Activated CD4-positive, CD25-positive, alpha-beta regulatory T cell treated with anti-CD3 and anti-CD28 coated beads, Interleukin-2, amount 50 U/mL, for 24 hours (primary cell): ENCODE measurements at places on chromosomes 16 and 17.

GRCh38 chr17:1627182-1627981, 1.3 kb downstream of the SLC43A2 start:
- no peak for ATAC-seq

DNA sequence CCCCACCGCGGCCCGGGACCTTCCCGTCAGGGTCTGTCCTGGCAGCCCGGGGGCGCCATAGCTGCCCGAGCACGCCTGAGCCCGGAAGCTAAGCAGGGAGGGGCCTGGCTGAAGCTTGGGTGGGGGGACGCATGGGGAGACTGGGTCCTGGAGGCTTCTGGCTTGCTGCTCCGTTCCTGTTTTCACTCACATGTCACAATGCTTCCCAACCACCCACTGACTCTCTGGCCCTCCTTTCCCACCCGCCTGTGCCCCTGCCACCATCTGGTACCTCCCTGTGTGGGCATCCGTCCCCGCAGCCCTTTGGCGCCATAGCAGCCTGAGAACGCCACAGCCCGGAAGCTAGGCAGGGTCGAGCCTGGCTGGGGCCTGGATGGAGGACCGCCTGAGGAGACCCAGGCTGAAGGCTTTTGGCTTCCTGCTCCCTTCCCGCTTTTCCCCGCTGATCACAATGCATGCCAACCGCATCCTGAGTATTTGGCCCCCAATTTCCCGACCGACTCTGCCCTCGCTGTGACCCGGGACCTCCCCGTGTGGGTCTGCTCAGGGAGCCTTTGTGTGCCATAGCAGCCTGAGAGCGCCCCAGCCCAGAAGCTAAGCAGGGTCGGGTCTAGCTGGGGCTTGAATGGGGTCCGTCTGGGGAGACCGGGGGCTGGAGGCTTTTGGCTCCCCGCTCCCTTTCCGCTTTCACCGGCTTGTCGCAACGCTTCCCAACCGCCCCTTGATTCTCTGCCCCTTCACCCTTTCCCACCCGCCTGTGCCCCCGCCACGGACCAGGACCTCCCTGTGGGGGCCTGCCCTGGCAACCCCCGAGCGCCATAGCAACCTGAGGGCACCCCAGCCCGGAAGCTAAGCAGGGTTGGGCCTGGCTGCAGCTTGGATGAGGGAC, 2290.1 kb downstream of the TP53TG3F start:
- ATAC-seq = no peak

DNA sequence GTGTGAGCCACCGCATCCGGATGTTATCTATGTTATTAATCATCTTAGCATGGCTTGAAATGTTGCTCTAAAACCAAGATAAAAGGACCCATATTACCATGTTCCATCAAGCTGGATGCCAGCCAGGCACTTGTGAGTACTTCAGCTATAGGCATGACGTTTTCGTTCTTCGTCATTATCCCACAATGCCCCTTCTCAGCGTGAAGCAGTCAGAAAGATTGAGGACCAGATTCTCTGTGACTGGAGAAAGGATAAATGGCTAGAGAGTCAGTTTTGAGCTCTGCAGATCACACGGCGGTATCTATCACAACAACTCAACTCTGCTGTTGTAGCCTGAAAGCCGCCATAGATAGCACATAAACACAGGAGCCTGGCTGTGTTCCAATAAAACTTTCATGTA, 29.8 kb upstream of the LCMT1 start:
- ATAC-seq = no peak

- no peak for ATAC-seq
Observed at GRCh38 chr17:77208217-77208808, 67.5 kb downstream of the SEC14L1 start.

- ATAC-seq = no peak
Observed at GRCh38 chr17:14826358-14826757, 438.8 kb downstream of the PMP22 start.

- ATAC-seq = no peak
Observed at GRCh38 chr17:28071891-28072606, 29.6 kb downstream of the NLK start.

DNA sequence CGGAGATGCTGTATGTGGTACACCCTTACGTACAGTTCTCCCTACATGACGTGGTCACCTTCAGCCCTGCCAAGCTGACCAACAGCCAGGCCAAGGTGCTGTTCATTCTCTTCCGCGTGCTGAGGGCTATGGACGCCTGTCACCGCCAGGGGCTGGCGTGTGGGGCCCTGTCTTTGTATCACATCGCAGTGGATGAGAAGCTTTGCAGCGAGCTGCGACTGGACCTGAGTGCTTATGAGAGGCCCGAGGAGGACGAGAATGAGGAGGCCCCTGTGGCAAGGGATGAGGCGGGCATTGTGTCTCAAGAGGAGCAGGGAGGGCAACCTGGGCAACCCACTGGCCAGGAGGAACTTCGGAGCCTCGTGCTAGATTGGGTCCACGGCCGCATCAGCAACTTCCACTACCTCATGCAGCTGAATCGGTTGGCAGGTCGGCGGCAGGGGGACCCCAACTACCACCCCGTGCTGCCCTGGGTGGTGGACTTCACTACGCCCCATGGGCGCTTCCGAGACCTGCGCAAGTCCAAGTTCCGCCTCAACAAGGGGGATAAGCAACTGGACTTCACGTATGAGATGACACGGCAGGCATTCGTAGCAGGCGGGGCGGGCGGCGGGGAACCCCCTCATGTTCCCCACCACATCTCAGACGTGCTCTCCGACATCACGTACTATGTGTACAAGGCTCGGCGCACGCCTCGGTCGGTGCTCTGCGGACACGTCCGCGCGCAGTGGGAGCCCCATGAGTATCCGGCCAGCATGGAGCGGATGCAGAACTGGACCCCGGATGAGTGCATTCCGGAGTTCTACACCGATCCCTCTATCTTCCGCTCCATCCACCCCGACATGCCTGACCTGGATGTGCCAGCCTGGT, 1.4 kb downstream of the WDR81 start:
- no peak for ATAC-seq

GRCh38 chr17:55750750-55751657, at the start of gene PCTP:
Gene PCTP (plus strand): TSS chr17:55751051. CDS start chr17:55751104, 53 bp downstream.
- peak; percentile 96 for ATAC-seq

GRCh38 chr16:30755955-30756780, 5.7 kb downstream of the CFAP119 start:
- no peak for ATAC-seq

DNA sequence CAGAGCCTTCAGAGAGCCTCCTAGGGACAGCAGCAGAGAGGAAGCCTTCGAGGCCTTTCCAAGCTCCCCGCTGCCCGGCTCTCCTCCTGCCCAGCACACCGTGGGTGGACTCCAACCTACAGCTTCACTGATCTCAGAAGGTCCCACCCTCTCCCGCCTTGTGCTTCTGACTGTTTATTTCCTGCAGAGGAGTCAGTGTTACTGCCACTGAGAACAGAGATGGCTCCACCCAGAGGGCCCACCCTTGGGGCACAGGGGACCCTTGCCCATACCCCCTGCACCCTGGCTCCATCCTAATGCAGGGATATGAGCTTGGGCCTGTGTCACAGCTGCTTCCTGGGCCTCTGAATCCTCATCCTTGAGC, 52.8 kb upstream of the TOB1 start:
- no peak for ATAC-seq

DNA sequence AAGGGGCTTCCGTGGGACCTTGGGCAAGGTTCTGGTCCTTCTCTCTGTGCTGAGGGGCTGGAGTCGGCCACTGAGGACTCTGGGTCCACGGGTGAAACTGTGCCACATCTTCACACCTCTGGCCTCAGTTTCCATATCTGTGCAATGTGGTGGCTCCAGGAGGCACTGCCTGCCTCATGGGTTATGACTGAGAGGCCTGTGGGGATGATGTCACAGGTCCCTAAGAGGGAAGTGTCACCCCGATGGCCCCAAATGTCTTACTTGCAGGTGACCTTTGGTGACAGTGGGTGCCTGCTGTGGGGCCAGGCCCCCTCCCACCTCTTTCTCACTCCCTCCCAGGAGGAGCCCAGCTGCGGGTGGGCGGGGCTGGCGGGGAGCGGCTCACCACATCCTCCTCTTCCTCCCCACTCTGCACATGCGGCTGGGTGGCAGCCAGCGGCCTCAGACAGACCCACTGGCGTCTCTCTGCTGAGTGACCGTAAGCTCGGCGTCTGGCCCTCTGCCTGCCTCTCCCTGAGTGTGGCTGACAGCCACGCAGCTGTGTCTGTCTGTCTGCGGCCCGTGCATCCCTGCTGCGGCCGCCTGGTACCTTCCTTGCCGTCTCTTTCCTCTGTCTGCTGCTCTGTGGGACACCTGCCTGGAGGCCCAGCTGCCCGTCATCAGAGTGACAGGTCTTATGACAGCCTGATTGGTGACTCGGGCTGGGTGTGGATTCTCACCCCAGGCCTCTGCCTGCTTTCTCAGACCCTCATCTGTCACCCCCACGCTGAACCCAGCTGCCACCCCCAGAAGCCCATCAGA, at the start of gene IL21R:
TSS of gene IL21R (plus strand) at position 407 of the 801 bp plus-strand sequence. CDS start 27,898 bp downstream, outside the sequence.
- ATAC-seq = peak; percentile 65

DNA sequence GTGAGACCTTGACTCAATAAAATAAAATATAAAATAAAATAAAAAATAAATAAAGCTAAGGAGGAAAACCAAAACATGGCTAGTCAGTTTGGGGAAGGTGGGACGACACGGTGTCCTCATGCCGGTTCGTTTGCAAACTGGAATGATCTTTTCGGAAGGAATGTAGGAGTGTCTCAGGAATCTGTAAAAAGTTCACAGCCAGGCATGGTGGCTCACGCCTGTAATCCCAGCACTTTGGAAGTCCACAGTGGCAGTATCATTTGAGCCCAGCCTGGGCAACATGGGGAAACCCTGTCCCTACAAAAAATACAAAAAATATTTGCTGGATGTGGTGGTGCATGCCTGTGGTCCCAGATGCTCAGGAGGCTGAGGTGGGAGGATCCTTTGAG, 14.7 kb upstream of the RPTOR start:
- ATAC-seq = no peak

DNA sequence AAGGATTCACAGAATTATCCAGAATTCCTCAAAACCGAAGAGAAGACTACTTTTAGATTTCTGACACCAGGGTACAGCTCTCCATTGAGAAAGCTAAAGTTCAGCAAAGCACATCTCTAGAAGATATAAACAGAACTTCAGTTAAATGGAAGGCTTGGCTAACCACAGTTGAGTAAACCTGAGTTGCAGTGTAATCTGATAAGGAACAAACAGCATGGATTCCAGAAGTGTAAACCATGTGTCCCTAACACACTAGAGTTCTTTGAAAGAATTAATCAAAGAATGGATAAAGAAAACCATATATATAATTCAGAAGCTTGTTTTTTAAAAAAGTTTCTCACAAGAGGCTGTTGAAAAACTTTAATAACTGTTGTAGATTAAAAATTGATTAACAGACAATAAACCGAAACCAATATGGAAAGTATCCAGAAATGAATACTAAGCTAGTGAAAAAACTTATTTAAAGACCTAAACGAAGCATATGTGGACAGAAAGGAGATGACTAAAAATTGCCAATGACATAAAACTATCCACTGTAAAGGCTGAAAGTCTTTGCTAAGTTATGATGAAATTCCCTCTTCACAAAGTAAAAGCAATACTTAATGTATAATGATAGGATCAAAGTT, 4.3 kb downstream of the RNF43 start:
- no peak for ATAC-seq

DNA sequence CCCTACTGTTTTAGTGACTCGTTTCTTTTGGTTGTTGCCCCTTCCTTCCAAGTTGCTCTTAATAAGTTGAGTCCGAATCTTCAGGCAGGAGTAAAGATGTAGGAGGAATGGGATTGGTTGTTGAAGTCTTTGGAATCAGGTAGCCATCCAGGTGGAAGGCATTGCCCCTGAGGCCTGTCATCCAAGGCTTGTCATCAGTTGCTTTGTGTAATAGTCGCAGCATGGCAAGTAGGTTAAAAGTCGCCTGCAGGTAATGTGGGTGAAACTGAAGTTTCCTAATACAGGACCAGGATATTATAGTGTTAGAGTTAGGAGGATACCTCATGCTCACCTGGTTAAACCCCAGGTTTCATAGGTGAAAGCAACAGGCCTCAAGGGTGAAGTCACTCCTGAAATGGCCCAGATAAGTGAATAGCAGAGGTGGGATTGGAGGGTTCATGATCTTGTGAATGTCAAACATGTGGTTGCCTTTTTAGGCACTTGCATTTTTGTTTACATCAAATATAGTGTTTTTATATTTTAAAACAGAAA, 934 bp downstream of the PCTP start:
- ATAC-seq = no peak

DNA sequence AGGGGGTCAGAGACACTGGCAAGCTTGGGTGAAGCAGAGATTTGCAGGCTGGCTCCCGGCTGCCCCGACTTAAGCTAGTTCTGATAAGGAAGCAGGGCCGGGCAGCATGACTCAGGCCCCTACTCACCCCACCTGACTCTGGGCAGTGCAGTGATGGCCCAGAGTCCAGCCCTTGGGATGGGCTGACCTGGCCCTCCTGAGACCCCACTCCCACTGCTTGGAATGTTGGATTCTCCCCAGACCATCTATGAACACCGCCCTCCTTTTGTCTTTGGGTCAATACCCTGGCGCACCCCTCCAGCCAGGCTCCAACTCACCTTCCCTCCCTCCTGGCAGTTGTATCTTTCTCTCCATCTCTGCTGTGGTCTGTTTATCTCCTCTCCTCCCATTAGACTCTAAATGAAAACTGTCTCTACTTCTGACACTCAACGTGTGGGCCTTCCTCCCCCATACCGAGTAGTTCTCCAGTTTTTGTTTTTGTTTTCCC, 21.0 kb downstream of the LGALS3BP start:
- ATAC-seq = no peak

GRCh38 chr17:55584055-55584685, 72.9 kb upstream of the SMIM36 start:
- ATAC-seq = peak; percentile 13

DNA sequence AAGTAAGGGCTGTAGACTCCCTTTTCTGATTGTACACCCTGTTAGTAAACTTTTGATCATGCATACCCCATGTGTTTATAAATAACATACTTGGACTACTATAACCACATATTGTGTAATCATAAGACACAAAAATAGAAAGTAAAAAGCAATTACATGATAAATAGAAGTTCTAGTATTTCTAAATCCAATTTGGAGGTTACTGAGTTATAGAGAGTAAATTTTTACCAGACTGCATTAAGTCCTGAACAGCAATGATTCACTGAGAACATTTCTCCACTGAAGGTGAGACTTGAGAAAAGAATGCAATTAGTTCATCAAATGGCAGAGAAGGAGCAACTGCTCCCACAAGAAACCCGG, 7.7 kb upstream of the TBKBP1 start:
- no peak for ATAC-seq

DNA sequence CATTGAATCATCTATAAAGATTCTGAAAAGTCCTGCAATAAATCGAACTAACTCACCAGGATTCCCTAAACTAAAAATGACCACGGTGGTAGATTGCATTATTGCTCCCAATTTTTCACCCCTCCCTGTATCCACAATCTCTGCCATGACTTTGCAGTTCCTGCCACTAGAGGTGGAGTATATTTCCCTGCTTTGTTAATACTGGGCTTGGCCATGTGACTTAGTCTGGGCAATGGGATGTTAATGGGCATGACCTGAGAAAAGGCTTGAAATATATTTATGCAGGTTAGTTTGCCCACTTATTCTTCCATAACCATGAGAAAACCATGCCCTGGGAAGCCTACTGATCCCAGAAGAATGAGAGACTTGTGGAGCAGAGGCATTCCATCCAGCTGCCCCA, 59.1 kb downstream of the NOG start:
- no peak for ATAC-seq

- ATAC-seq = peak; percentile 45
Observed at GRCh38 chr17:79930877-79931816, 91.9 kb upstream of the CBX4 start.

GRCh38 chr17:77332034-77332971, 191.5 kb downstream of the SEC14L1 start:
- peak; percentile 36 for ATAC-seq
